ENCODE measurements at places on chromosomes 3 and 15.

DNA sequence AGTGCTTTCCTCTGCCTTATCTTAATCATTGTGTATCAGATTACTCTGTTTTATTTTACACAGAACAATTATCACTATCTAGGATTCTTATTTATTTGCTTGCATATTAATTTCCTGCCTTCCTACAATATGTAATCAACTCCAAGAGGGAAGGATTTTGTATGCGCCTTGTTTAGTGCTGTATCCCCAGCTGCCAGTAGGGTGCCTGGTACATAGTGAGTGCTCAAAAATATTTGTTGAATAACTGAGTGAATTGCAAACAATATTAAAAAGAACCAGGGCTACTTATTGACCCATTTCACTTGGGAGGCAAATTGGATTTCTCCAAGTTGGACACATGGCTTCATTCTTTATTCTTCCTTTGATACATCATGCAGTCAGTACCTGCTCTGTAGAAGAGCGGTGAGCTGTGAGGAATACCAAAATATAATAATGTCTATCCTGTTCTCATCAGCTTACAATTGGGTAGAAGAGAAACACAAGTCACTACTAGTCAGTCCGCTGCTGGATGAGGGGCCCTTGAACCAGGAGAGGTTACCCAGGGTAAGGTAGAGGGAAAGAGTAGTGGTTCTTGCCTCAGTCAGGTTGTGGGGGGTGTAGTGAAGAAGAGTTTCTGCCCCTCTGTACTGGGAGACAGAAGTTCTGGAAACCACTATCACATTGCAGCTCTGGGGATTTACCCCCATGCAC, 233.9 kb upstream of the ZBTB20 start:
- DNase-seq = no peak

- DNase-seq = no peak
Observed at GRCh38 chr3:31377045-31377642, 155.6 kb upstream of the STT3B start.

GRCh38 chr15:57565311-57565710, 26.4 kb upstream of the MYZAP start:
- no peak for DNase-seq

- no peak for DNase-seq
Observed at GRCh38 chr3:48776854-48777253, 59.8 kb upstream of the IP6K2 start.

GRCh38 chr15:78923015-78923414, 21.8 kb downstream of the CTSH start:
- no peak for DNase-seq

DNA sequence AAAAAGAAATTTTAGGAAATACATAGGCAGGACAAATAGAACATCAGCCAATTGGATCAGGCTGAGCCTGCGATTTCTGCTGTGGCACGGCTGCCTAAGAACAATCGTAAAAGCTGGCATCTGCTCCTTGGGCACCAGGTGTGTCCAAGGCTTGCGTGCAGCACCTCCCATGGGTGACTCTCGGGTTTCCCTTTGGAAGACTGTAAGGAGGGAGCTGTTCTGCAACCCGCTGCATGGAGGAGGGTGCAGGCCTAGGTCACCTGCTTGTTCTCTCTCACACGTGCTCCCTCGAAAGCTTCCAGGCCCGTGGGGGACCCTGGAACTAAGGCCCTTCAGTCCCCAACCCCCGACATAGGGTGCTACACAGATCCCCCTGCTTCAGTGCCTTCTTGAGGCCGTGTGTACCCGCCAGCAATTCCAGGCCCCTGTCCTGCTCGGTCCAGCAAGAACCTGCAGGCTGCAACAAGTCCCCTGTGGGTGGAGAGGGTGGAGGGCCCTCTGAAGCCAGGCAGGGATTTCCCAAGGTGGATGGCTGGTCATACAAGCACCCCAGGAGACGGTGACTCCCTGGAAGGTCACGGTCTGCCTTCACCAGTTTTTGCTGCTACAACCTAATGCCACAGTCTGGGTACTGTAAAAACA, 3.4 kb downstream of the GP9 start:
- DNase-seq = no peak

- DNase-seq = peak; percentile 20
Observed at GRCh38 chr3:9224490-9224889, 25.0 kb downstream of the SRGAP3 start.

GRCh38 chr15:42954291-42954690, 33.7 kb upstream of the TTBK2 start:
- no peak for DNase-seq
